ENCODE measurements at places on chromosomes 1 and 21.

GRCh38 chr1:172345077-172345476, 75.4 kb upstream of the C1orf105 start:
- no peak for DNase-seq

GRCh38 chr1:94654031-94654430, 112.5 kb upstream of the F3 start:
- no peak for DNase-seq

DNA sequence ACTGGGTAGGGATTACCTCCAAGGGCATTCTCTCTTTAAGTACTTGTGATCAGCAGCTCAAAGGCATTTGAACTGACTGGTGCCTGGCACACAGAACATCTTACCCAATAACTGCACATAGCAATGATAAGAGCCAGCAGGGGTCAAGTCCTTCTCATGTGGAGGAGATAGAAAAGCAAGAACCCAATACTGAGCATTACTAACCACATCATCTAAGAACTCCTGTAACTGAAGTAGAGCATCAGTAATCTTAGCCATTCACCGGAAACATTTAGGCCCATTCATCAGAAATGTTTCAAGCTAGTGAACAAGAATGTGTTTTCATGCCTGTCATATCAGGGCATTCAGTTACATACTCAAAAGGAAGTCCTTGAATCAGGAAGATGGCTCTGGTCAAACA, 33.6 kb upstream of the THEM4 start:
- DNase-seq = no peak

DNA sequence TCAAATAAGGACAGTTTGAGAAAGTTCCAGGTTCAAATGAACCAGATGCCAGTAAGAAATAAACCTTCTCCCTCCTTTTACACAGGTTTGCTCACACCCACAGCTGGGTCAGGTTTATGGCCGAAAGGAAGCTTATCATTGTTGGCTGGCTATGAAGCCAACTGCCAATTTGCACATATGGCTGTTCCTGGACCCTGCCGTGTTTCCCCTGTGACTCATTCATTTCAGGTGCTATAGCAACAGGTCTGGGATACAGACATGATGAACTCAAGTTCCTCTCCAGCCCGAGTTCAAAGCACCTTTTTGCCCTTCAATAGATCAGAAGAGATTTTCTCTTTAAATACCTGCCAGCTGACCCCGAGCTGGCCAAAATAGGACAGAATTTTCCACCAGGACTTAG, 134.4 kb upstream of the SMYD2 start:
- no peak for DNase-seq

DNA sequence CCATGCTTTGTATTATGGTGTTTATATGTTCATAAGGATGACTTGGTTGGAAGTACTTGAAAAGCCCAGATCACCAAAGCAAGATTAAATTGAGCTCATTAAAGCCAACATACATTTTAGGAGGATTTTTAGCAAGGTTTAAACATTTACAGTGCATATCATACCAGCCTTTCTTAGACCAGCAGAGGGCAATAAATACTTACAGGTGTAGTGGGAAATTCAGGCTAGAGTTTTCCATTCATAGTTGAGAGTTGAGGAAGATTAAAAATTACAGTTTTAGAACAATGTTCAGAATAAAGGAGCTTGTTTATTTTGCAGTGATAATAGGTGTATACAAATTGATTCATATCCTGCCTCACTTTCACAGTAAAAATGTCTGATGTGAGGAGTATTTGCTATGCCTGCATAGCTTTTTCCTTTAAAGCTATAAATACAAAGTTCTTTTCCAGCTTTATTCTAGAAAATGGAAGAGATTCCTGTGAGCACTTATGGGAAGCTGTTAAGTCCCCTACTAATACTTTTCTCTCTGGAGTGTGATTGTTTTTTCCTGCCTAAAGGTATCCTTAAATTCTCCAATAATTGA, 35.3 kb downstream of the DTL start:
- no peak for DNase-seq

DNA sequence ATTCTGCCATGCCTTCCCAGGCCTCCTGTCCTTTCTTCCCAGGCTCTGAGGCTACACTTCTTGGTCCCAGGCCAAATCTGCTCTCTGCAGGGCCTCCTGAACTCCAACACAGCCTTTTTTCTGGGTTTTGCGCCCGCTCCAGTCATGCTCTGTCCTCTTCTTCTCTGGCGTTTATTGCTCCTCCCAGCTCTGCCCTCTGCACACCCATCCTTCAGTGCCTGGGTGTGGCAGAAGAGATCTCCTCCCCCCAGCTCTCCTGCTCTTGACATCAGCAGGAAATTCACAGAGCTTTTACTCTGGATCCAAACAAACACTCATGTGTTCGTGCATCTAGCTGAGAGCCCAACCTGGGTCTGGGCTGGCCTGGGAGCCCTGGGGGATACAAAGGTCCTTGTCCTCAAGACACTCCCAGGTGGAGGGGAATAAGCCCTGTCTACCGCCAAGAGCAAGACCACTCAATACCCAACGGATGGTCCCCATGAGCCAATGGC, 22.9 kb upstream of the EPS8L3 start:
- no peak for DNase-seq

GRCh38 chr1:19346026-19346425, 33.9 kb downstream of the SLC66A1 start:
- DNase-seq = no peak

DNA sequence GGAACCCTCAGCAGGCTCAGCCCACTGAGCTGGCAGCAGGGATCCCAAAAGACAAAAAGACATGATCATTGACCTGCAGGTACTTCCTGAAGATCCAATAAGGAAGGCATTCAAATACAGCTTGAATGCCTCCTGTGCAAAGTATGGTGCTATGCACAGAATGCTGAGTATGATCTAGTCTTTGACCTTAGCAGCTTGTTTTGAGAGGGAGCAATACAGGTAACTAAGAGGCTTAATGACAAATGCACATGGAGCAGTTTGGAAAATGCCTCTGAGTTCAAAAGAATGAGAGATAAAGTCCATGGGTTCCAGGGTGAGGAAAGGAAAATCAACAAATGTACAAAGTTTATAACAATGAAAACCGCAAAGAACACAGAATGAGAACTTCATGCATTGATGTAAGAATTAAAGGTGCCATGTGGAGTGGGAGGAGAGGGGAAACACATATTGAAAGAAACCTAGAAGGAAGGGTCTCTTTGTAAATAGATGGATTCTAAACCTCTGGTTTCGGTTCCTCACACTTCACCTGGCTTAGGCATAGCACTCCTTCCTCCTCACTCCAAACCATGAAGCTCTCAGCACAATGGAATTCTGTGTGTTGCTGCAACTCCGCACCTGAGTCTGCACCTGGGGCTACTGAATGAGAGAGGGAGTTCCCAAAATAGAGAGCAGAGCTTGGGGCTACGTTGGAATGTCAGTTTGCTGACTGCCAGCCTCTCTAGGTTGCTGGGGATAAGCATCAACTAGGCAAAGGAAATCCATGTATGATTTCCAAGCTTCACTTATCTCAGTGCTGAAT, 77.6 kb downstream of the PLXNA2 start:
- no peak for DNase-seq

DNA sequence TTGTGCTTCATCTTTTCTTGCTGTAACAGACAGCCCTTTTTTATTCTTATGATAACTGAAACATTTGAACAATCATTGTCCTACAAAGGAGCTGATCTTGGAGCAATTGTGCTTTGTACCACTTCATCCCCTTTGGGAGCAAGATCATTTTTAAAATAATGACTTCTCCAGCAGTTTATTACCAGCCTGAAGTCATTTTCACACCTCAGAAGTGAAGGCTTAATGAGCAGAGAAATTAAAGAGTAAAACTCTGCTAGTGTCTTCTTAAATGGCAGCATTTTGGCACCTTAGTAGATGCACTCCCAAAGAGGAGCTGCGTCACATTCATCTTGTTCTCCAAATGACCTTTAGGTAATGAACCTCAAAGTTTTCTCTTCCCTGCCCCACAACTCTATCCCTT, 439.6 kb upstream of the CAMK1G start:
- DNase-seq = no peak

DNA sequence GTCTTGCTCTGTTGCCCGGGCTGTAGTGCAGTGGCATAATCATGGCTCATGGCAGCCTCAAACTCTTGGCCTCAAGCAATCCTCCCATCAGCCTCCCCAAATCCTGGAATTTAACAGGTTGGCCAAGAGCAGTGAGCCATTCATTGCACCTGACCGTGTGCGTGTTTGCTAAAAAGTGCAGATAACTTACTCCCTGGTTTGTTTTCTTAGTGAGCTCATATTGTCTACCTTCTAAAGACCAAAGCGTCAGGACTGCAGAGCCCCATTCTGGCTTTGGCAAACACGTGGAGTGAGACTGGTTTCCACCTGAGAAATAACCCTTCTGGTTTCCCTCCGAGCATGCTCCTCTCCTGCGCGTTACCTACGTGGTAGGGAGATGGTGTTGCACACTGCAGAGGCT, 32.2 kb upstream of the CA6 start:
- DNase-seq = no peak

- DNase-seq = no peak
Measured at GRCh38 chr1:220991959-220992704, 112.9 kb downstream of the HLX start.

DNA sequence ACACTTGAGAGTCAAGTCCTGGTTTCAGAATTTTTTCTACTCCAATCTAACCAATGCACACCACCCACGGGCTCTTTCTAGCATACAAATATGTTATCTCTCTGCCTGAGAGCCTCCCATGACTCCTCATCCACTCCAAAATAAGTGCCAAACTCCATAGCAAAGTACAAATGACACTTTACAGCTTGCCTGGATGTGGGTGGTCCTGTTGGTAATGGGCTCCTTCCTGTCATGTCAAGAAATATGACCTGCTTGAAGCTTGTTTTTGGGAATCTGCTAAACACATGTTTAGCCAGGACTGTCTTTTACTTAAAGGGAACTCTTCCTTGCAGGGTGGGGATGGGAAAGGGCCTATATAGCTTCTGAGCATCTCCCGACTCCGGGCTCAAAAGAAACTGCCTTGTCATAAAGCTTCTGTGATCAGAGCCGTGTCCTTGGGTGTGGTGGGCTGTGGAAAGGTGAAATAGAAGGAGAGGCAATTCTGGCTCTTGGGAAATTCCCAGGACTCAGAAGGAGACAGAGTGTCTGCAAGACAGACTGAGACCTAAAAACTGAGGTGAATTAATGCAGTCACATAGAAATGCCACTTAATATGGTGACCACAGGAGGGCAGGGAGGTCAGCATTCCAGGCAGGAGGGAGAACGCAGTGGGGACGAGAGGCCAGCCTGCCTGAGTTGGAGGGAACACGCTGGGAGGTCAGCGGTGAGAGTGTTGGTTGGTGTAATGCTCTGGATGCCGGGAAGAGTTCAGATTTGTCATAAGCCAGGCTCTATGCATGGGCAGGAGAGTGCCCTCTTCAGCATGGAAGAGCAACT, 6.1 kb upstream of the IGFN1 start:
- DNase-seq = no peak

DNA sequence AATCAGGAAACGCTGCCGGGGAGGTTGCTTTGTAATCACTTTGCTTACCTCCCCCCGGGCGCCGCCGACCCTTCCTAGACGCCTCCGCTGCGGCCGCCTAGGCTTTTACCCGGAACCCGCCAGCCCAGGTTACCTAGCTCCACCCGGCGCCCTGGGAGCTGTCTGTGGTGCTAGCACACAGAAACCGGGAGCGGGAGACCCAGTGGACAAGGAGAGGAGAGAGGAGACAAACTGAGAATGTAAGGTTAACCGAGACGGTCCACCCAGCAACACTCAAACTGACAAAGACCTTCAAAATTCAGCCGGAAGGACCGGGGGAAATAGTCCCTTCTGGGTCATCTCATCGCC, 9.8 kb downstream of the BARHL2 start:
- DNase-seq = no peak

GRCh38 chr1:221468546-221468945, 273.3 kb downstream of the DUSP10 start:
- DNase-seq = no peak
